ENCODE measurements at places on chromosomes 16 and 17.

- DNase-seq = no peak
Observed at GRCh38 chr16:86984343-86984742, 332.8 kb downstream of the C16orf95 start.

GRCh38 chr16:69188236-69188549 is 1.2 kb downstream of the SNTB2 start:
- no peak for DNase-seq

GRCh38 chr16:7910116-7910515 is 577.5 kb downstream of the RBFOX1 start:
- DNase-seq = no peak

GRCh38 chr16:58222532-58223316 is 24.8 kb upstream of the CSNK2A2 start:
- DNase-seq = no peak

DNA sequence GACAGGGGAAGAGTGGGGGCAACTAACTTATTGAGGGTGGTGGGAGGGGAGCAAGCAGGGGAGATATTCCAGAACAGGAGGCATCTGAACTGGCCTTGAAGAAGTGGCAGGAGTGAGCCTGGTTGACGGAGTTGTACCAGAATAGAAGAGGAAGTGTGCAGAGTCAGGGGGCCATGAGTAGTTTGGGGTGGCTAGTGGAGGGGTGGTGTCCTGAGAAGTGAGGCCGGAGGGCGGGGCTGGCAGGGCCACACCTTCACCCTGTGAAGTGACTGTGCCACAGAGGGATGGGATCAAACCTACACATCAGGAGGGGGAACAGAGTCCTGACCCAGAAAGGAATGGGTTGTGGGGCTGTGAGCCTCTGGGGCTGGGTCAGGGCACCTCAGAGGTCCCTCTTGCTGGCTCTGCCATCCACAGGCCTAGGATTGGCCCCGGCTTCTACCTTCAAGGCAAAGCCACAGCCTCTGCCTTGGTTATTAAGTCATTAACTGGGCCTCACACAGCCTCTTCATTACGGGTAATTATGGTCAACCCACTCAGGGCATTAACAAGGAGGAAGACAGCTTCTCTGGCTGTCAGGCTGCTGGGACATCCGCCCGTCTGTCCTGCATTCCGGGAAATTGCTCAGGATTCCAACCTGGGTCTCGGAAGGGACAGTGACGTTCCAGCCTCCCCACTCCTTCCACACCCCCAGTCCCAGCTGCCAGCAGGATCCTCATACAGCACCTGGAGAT is 12.7 kb downstream of the SPNS2 start:
- DNase-seq = no peak

- DNase-seq = no peak
Observed at GRCh38 chr17:77245162-77245926, 104.6 kb downstream of the SEC14L1 start.

- no peak for DNase-seq
Observed at GRCh38 chr16:81446907-81447268, 2.3 kb downstream of the CMIP start.

GRCh38 chr16:12091569-12092543 is 115.3 kb downstream of the SNX29 start:
- no peak for DNase-seq

- DNase-seq = peak; percentile 30
Observed at GRCh38 chr16:529012-529575, 1.6 kb downstream of the CAPN15 start.

DNA sequence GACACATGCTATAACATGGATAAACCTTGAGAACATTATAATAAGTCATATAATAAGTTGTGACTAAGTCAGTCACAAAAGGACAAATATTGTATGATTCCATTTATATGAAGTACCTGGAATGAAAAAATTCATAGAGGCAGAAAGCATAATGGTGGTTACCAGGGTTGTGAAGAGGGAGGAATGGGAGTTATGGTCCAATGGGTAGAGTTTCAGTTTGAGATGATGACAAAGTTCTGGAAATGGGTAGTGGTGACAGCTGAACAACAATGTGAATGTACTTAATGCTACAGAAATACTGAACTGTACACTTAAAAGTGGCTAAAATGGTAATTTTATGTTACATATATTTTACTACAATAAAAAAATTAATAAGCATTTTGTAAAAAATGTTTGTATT is 49.7 kb downstream of the MYO1D start:
- DNase-seq = no peak

All from effector memory CD8-positive, alpha-beta T cell (primary cell).